Cortex of kidney (tissue), 1 donor: ENCODE measurements at places on chromosomes 4 and X.

DNA sequence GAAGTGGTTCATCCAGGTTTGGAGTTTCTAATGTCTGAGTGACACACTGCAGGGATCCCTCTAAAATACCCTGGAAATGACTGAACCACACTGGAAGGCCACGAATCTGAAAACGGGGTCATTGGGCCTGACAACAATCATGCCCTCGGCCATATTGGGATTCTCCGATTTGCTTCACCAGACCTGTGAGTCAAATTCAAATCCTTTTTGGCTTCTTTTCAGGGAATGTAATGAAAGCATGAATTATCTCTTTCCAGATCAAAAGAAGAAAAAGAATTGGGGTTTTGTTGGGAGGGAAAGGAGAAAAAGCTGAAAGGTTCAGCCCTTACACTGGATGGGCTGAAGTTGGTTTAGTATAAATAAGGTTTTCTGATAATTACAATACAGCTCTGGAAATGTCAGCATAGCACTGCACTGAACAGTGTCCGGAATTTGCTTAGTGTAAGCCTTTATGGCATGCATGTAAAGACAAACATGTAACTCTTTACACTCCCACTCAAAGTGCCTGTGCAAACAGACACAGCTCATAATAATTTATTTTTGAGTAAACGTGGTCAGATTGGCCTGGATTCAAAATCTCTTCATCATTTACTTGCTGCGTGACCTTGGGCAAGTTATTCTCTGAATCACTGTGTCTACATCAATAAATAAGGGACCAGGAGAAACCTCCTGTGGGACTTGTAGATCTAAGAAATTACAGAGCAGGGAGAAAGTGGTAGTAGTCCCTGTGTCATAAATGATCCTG is 21.4 kb downstream of the CT47C1 start:
- no peak for DNase-seq

DNA sequence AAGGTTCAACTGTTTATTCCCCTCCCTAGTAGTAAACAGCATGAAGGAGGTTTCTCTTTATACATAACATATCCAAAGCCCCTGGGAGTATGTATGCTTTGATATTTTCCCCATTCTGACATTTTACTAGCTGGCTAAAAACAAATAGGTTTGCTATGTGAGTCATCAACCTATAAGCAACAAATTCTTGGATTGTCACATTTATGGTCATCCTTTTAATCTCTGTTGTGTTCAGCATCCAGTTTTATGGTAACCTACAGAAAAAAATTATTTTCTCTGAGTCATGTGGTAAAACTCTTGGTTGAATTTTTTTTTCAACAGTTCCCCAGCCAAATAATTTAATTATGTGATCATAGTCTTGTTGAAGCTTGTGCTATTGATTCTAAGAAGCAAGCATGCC is 734.1 kb downstream of the ADGRL3 start:
- no peak for DNase-seq

DNA sequence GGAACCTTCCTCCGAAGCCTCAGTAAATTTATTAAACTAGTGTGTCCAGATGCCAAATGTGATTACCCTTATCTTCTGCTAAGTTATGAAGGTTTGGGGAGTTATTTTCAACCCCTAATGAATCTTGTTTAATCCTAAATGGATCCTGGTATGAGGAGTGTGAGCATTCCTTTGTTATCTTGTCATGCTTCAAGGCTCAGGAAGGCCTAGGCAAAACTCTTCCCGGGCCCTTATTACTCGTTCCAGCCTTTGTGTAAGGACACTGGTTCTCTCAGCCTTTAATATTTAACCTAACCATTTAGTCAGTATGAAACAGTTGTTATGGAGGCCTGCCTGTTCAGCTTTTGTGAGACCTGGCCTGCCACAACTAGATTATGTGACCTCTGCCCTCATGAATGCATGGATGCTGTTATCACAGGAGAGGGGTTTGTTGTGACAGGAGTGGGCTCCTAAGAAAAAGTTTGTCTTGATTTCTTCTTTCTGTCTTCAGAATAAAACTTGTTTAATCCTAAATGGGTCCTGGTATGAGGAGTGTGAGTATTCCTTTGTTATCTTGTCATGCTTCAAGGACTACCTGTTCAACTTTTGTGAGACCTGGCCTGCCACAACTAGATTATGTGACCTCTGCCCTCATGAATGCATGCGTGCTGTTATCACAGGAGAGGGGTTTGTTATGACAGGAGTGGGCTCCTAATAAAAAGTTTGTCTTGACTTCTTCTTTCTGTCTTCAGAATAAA is 181.7 kb downstream of the SLC39A8 start:
- DNase-seq, result no peak

- DNase-seq, result no peak
These were observed 1033.1 kb downstream of the RAPGEF2 start for GRCh38 chr4:160136021-160136420.

DNA sequence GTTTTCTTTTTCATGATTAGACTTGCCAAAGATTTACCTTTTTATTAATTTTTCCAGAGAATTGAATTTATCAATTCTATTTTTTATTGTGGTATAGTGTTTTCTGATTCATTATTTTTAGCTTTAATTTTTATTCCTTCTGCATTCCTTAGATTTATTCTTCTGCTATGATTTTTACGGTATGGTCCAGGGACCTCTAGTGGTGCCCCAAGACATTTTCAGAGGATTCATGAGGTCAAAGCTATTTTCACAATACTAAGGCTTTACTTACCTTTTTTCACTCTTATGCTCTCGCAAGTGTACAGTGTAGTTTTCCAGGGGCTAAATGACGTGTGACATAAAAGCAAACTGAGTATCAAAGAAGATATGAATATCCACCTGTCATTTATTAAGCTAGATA is 8.0 kb downstream of the RADX start:
- DNase-seq, result no peak

DNA sequence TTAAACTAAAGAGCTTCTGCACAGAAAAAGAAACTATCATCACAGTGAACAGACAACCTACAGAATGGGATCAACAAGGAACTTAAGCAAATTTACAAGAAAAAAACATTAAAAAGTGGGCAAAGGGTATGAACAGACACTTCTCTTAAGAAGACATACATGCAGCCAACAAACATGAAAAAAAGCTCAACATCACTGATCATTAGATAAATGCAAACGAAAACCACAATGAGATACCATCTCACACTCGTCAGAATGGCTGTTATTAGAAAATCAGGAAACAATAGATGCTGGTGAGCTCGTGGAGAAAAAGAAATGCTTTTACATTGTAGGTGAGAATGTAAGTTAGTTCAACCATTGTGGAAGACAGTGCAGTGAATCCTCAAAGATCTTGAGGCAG is 27.8 kb downstream of the PAPSS1 start:
- DNase-seq, result no peak

DNA sequence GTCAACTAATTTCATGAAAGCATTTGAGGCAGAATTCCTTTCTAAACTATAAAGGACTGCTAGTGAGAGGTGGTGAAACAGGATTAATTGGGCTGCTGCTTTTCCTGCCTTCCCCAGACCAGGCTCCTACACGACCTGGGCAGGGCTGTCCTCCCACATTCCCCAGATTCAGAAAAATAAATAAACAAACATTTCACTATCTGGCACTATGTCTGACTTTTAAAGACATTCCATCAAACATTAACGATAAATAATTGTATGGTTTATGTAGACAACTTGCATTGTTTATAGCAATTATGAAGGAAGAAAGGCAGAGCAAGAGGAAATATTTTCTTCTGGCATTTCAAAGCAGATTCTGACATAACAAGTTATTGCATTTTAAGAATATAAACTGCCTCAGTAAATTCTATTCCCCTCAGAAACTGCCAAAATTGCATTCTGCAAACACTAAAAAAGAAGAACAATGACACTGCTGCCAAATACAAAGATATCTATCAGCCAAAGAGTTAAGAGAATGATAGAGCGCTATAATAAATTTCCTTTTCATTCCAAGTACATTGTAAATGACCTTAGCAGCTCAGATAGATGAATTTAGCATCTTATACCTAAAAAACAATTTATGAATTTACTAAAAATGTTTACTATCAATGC is 214.7 kb upstream of the INTU start:
- no peak for DNase-seq

GRCh38 chrX:150870487-150871340 is 27.8 kb downstream of the CD99L2 start:
- DNase-seq, result no peak

GRCh38 chr4:176593943-176594342 is 198.8 kb downstream of the VEGFC start:
- no peak for DNase-seq

DNA sequence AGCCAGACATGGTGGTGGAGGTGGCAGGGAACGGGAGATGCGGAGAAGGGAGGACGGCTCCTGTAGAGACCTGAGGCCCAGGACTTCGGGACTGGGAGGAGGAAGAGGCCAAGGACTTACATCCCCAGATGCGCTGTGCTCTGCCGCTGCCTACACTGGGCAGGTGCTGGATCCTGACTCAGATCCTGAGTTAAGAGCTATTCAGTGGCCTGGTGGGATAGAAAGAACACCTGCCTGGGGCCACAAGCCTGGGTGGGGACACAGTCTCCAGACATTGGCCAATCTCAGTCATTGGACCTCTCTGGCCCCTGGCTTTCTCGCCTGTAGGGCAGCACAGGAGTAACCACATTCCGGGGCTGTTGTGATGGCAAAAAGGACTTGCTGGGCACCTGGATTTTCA is 10.9 kb upstream of the MSX1 start:
- DNase-seq, result no peak

DNA sequence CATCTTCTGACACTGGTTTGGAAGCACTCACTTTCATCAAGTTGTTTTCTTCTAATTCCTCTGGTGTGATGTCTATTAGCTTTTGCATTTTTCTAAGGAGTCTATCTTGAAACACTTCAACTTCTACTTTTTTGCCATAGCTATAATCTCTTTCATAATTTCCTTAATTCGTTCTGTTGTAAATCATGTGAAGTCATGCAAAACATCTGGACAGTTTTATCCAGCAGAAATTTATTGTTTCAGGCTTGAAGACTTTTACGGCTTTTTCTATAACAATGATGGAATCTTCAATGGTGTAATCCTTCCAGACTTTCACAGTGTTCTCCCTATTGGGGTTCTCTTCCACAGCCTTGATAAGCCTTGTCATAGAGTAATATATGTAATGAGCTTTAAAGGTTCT is 74.9 kb upstream of the PABPC4L start:
- no peak for DNase-seq

- DNase-seq, result no peak
These were observed 13.6 kb downstream of the SMIM10L2A start for GRCh38 chrX:135435139-135435922.

DNA sequence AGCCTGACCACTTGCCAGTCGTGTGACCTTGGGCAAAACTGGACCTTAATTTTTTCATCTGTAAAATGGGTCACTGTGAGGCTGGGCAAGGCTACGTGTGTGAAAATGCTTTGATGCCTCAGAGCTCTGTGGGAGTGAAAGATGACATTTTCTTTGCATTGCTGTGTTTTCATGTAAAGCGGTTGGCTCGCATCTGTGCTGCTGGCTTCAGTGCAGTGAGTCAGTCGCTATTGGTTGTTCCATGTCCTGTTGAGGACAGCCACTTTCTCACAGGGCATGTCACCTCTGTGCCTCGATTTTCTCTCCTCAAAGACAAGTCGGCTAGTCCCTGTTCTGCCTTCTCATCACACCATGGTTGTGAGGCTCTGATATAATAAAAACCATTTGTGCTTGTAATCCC is 4.4 kb downstream of the MTMR1 start:
- DNase-seq, result no peak

- no peak for DNase-seq
These were observed 9.3 kb downstream of the PTPN13 start for GRCh38 chr4:86603311-86603885.

GRCh38 chr4:168630445-168631187 is 133.8 kb downstream of the PALLD start:
- DNase-seq, result no peak

- no peak for DNase-seq
These were observed 233.2 kb downstream of the ARHGAP10 start for GRCh38 chr4:147965056-147965455.

DNA sequence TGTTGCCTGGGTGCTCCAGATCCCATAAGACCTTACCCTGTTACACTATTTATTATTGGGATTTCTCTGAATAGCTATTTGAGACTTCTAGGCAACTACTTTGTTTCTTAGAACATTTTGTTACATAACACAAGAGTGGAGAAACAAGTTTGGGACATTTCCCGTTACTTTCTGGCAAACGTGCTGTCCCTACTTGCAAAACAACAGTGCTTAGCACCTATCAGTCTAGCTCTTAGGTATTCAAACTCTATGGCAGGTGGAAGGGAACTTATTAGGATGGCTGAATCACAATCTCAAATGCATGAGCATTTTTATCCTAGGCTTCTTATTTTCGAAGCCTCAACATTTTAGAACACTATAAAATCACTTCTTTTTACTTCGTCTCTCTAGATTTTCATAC is 613.6 kb downstream of the DMD start:
- DNase-seq, result no peak

- no peak for DNase-seq
These were observed 89.7 kb downstream of the LINC00632 start for GRCh38 chrX:140799216-140799615.

- no peak for DNase-seq
These were observed 9.6 kb upstream of the INTU start for GRCh38 chr4:127622921-127623796.

DNA sequence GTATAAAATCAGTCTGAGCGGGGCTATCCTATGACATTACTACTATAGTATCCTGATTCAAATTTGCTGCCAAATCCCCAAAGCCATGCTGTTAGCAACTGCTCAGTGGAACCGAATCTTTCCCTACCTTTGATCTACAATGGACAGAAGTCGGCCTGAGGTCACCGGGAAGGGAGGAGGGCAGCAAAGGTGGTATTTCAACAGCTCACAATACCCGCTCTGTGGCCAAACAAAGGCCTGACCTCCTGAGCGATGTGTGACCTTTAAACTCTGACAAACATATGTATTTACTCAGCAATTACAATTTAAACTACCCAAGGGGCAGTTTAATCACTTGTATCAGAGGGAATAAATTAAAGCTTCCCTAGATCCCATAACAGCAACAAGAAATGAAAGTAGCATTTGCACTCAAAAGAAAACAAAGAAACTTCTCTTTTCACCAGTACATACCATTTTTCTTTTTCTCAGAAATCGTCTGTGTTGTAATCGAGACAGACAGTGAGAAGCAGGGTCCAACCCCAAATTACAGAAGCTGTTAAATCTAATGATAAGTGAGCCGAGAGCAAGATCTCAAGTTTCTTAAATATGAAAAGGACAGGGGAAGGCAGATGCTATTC is 11.6 kb upstream of the TMEM128 start:
- DNase-seq, result no peak

- DNase-seq, result no peak
These were observed 27.5 kb downstream of the CASK start for GRCh38 chrX:41895826-41896225.

DNA sequence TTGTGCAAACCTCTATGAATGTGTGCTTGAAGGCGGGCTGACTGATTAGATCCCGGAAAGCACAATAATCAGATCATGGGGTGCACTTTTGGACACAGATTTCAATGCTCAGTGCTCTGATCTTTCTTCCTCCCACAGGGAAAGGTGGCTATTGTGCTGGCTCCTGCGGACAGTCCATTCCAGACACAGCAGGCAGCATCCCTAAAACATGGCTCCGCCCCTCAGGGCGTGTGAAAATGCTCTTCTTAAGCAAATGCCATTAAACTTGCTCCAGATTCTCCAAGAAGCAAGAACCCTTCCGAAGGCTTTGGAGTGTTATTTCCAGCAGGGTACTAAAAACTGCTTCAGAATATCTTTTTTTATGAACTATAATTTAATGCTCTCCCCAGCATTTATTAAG is 100.0 kb downstream of the SLC2A9 start:
- DNase-seq, result no peak
